ENCODE measurements at places on chromosomes 16 and 17.

DNA sequence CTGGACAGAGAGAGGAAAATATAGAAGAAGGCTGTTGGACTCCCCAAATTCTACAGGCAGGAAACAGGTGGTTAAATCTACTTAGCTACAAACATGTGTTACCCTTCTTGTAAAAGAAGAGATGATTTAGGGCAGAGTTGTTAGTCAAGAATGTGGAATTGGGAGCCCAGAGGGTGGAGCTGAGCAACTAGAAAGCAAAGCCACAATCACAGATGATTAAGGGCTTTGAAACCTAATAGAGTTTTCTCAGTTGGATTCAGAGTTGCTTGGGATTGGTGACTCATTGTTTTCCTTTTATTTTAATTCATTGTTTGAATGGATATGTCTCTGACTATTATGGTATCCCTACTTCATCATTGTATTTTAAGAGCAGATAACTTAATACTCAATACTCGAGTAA, 6.2 kb downstream of the ACSM5 start:
- no peak for DNase-seq

DNA sequence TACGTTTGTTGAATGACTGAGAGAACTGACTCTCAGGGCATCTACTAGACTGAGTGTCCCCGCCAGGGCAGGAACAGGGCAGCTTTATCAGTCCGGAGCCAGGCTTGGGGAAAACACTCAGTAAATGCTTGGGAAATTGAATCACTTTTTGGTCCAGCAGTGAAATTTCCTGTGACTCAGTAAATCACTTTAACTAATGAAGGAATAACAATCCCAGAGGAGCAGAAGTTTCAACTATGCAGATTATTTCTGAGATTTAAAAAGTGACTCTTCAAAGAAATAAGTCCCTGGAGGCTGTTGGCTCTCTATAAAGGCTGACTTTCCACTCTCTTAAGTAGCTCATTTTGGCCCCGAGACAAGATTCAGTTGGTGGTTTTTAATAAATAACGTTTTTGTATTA, 101.8 kb downstream of the FOXL1 start:
- DNase-seq = no peak

DNA sequence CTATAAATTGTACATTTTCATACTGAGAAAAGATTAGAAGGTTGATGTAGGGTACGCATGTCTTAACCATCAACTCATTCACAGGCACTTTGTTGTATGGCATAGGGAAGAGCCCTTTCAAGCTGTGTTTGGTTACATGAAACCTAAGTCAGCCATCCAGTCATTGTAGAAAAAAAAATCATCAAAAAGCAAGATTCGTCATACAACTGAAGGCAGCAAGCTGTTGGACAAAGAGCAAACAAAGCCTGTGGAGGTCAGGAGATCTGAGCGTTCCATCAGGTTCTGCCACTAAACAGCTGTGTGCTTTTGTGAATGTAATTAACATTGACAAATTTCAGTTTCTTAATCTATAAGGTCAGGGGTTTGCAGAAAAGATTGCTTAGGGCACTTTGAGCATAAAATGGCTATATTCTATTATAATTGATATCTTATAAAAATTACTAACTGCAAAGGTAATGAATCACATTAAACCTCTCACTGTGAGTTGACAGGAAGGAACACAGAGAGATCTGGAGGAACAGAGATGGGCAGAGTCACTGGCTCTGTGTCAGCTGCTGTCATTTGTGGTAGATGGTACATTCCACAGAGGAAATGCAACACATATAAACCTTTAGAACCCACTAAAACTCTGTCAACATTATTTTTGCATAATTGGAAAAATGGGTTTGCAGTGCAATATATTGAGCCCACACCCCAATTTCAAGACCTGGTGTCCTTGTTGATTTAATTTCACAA, 66.3 kb upstream of the MYOCD start:
- DNase-seq = no peak

- no peak for DNase-seq
These were observed 8.1 kb downstream of the MKS1 start for GRCh38 chr17:58210922-58211321.

DNA sequence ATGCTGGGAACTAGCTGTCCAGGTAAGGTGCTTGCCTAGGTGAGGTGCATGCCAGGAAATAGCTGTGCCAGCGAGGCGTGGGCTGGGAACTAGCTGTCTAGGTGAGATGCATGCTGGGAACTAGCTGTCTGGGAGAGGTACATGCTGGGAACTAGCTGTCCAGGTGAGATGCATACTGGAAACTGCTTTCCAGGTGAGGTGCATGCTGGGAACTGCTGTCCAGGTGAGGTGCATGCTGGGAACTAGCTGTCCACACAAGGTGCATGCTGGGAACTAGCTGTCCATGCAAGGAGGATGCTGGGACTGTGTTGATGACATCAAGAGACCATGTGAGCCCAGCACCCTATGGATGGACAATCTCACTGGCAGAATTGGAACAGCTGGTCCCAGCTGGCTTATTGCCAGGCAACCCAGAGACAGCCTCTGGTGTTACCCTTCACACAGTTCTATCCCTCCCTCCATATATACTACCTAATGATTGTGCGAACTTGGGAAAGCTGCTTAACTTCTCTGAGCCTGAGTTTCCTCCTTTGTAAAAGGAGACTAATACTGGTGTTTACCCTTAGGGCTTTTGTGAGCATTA, 479.9 kb upstream of the RBFOX1 start:
- no peak for DNase-seq
